Activated CD8-positive, alpha-beta memory T cell treated with anti-CD3 and anti-CD28 coated beads for 1 hour (primary cell): ENCODE measurements at places on chromosomes 1 and 21.

- DNase-seq = no peak
These were observed 15.1 kb upstream of the GOLT1A start for GRCh38 chr1:204228896-204229295.

GRCh38 chr1:23555986-23556634 is 3.2 kb downstream of the ID3 start:
- DNase-seq = no peak

DNA sequence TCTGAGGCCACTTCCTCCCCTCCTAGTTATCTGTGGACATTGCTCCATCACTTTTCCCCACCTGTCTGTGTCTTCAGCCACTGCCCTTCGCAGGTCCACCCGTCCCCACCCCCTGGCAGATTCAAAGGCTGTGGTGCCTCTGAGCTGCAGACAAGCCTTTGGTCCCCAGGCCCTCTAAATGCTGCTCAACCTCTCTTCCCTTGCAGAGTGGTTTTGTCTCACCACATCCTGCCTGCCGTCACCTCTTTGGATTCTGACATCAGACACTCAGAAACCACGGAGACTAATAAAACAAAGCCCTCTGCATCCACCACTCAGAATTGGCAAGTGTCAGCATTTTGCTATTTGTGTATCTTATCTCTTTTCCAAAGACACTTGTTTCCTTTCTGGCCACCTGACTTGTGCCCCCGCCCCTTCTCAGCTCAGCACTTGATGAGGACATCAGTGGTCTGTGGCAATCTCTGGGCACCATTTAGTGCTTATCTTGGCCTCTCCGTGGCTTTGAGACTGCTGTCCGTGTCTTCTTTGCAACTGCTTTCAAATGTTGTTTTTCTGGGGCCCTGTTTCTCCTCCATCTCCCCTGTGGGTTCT is 7.7 kb downstream of the CNIH3 start:
- peak; percentile 23 for DNase-seq

- DNase-seq = no peak
These were observed 57.9 kb downstream of the FMN2 start for GRCh38 chr1:240149484-240150094.

- DNase-seq = no peak
These were observed 99.6 kb upstream of the CACNA1E start for GRCh38 chr1:181383695-181384094.

- no peak for DNase-seq
These were observed 448 bp downstream of the AURKAIP1 start for GRCh38 chr1:1374589-1374928.

GRCh38 chr1:17009706-17010105 is 2.0 kb downstream of the ATP13A2 start:
- DNase-seq = no peak
